NCI-H345 (cell line): ENCODE measurements at places on chromosomes 16 and 17.

GRCh38 chr16:4265676-4266075 lies 7.1 kb downstream of the TFAP4 start:
- no peak for DNase-seq

DNA sequence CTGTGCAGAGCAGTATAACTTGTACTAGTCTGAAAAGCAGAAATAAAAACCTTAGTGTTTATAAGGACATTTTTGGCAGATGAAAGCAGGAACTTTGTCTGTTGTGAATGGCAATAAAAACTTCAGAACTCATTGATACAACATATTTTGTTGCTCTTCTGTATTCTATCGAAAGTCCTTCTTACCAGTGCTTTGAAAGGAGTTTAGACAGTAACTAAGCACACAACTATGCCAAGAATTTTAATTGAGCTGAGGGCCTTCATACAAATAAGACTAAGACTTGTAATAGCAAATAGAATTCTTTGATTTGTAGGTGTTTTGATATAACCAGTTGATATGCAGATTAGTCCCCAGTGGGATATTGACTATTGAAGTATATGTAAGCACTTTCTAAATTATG lies 308.4 kb downstream of the ZFHX3 start:
- no peak for DNase-seq

- no peak for DNase-seq
Observed at GRCh38 chr16:58654560-58655214, 25.1 kb upstream of the CNOT1 start.

DNA sequence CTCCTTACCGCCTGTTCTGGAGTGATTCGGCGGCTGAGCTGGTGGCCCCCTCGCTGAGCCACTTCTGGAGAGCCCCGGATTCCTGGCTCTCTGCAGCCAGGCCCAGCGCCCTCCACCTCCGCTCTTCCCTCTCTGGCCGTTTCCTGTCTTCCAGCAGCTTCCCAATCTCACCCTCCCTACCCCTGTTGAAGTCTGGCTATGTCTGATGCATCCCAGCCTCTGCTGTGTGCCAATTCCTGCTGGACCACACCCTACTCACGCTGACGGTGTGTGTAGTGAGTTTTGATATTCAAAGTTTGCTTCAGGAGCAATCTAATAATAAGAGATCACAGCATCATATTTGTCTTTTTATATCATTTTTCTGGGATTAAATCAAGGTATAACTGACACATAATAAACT lies 9.4 kb downstream of the CD300LD start:
- DNase-seq, result no peak

DNA sequence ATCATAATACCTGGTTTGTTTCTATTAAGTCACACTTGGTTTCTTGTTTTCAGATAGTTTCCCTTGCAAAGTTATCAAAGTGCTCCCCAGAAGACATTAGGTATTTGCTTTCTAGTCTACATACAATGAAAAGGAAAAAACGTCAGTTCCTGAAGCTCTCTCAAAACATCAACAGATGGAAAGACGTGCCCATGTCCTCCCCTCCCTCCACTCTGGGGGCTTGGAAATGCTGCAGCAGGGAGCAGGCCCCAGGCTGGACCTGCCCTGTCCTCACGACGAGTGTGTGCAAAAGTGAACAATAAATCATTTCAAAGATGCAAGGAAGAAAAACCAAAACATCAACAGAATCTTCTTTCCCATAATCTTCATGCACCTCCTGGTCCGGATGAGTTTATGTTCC lies 118.5 kb downstream of the USP22 start:
- no peak for DNase-seq

GRCh38 chr16:55690841-55691240 lies 35.1 kb downstream of the SLC6A2 start:
- DNase-seq, result no peak

DNA sequence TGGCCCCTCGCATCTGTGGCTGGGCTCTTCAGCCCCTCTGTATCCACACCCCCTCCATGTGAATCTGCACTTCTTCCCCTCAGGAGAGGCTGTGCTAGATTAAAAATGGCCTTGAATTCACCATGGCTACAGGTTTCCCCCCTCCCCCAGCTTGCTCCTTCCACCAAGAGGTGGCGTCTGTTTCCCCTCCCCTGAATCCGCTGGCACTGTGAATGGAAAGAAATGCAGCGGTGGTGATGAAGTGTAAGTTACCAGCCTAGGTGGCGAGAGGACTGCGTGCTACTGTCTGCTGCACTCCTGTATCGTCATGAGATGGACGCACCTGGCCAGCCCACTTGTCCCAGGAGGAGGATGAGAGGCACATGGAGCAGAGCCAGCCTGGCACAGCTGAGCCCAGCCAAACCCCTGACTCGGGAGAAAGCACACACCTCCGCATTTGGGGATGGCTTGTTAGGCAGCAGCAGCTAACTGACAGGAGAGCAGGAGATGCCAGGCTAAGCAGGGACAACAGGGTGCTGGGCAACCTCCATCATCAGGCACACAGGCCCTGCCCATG lies 26.2 kb downstream of the TNFRSF13B start:
- peak; percentile 12 for DNase-seq

- DNase-seq, result no peak
Observed at GRCh38 chr16:86306011-86306644, 204.2 kb upstream of the FOXF1 start.

DNA sequence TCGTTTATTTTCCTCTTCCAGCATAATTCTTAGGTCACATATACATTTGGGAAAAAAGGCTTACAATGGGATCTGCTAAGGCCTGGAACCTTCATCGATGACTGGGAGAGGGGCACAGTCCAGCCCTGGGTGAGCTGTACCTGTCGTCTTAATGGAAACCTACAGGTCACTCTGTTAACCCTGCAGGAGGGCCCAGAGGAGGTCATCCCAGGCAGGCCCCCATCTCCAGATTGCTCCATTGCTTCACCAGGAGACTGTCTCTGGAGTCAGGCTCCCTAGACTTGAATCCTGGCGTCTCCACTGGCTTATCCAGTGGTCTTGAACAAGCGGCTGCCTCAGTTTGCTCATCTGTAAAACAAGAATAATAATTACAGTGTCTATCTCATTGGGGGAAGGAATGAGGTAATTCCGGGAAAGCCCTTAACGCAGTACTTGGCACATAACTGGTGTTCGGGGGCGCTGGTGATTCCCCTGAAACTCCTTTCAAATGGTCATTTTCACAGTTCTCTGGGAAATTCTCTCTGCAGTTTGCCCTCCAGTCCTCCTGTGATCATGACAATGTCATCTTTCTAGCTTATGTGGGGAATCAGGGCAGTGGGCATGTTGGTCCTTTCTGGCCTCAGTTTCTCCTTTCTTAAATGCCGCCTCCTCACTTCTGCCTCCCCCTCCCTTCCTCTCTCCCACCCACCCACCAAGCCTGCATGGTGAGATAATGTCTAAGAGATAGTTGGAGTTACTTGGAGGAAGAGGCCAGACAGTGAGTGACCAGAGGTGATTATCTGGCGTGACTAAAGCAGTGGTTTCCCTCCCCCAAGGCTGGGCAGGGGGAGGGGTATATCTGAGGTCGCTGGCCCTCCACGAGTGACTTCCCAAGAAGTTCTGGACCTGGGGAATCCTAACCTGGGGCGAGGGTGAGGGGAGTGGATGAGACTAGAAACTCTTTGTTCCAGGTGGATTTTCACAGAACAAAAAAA lies 31.3 kb upstream of the TAC4 start:
- no peak for DNase-seq

DNA sequence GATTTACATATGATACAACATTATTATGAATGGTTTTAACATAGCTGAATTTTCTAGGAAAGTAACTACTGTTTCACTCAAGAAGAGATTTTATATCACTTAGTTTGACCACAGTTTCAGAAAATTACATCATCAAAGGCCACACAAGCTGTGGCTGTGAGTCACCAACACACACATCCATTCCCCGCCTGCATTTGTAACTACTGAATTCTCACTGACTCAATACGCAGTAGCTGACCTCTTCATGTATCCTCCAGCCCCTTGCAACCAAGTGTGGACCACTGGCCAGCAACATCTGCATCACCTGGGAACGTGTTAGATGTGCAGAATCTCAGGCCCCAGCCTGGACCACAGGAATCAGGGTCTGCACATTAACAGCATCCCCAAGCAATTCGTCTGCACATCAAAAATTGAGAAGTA lies 197.6 kb downstream of the XYLT1 start:
- no peak for DNase-seq

GRCh38 chr16:31874366-31875111 lies 932 bp downstream of the ZNF267 start:
- DNase-seq, result peak; percentile 8

- DNase-seq, result no peak
Observed at GRCh38 chr16:31025339-31025738, 8.0 kb upstream of the STX4 start.

GRCh38 chr16:48444574-48444973 lies 59.4 kb upstream of the SIAH1 start:
- DNase-seq, result no peak

- no peak for DNase-seq
Observed at GRCh38 chr17:7774055-7774521, 56.5 kb downstream of the DNAH2 start.

- no peak for DNase-seq
Observed at GRCh38 chr17:29848737-29849136, 81.3 kb downstream of the SSH2 start.

- no peak for DNase-seq
Observed at GRCh38 chr16:64969221-64969620, 152.6 kb downstream of the CDH11 start.

DNA sequence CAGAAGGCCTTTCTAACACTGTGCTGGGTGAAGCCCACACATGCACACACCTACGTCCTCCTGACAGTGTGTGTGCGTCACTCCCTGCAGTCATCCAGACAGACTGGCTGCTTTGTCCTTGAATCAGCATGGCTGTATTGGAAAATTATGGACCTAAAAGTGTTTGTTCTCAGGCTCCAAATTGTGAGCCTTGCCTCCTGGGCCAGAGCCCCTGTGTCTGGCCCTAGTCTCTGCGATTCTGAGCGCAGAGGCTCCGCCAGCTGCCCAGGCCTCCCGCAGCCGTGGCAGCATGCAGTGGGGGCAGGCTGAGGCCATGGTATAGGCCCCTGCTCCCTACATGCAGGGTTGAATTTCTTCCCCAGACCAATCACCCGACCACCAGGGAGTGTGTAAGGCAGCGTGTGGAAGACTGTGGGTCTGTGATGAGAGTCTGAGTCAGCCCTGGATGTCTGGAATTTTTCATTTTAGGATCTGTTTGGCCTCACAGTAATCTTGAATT lies 166.9 kb downstream of the LGALS9B start:
- DNase-seq, result no peak

GRCh38 chr16:88448461-88449266 lies 4.4 kb upstream of the ZFPM1 start:
- no peak for DNase-seq

- DNase-seq, result peak; percentile 68
Observed at GRCh38 chr17:3964203-3965117, at the start of gene ATP2A3. ATP2A3 (minus strand) TSS chr17:3964437; CDS start chr17:3964291, 146 bp downstream.

DNA sequence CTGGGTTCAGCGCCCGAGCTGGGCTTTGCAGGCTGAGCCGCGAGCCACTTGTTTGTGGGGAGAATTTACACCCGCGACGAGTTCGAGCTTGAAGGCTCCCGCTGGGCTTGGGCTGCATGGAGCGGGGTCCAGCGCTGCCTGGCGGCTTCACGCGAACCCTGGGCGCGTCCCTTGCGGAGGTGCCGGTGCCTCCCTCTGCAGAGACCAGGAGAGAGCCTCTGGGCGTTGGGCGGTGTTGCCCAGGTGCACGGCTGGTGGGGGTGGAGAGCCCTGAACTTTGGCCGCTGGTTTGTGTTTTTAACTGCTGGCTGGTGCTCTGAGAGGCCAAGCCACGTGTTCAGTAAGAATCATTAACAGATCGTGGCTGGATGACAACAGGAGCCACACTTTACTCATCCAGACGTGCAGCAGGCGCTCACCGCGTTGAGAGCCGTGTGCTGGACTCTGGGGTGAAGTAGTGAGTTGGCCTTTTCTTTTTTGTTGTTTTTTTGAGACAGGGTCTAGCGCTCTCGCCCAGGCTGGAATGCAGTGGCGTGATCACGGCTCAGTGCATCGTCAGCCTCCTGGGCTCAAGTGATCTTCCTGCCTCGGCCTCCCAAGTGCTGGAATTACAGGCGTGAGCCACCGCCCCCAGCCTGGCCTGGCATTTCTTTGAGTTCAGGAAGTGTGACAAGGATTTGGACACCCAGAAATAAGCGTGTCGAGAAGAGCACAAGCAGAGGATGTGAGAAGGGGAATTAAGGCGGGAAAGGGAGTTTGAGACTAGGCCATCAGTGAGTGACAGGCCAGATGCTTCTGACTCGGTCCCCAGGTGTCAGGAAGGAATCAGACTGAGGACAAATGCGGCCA lies 827 bp downstream of the CDK10 start:
- peak; percentile 57 for DNase-seq

- peak; percentile 40 for DNase-seq
Observed at GRCh38 chr17:10327640-10328039, 45.2 kb downstream of the MYH13 start.

- no peak for DNase-seq
Observed at GRCh38 chr17:82922646-82923045, 82.8 kb upstream of the ZNF750 start.

GRCh38 chr17:14298221-14298946 lies 2.5 kb upstream of the HS3ST3B1 start:
- no peak for DNase-seq

GRCh38 chr17:45090711-45091110 lies 29.6 kb downstream of the NMT1 start:
- no peak for DNase-seq

DNA sequence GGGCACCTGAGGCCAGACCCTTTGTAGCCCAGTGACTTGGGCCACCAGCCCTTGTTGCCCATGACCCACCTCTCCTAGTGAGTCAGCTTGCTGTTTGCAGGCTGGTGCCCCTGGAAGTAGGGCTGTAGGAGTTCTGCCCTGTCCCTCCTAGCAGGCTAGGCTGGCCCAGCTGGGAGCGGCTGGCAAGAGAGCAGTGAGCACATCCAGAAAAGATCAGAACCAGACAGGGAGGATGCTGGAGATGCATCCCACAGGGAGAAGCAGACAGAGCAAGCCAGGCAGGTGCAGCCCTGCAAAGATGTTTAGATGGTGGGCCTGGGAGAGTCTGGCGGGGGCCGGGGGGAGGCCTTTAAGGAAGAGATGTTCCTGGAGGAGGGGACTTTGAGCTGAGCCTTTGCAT lies 2.4 kb downstream of the SLC5A10 start:
- no peak for DNase-seq

GRCh38 chr17:76421044-76421407 lies 31.9 kb downstream of the UBE2O start:
- no peak for DNase-seq

- DNase-seq, result no peak
Observed at GRCh38 chr17:37148156-37148555, 199.4 kb downstream of the AATF start.

- DNase-seq, result no peak
Observed at GRCh38 chr17:43970366-43970765, 16.6 kb upstream of the PYY start.

- DNase-seq, result no peak
Observed at GRCh38 chr16:67504031-67505021, 21.0 kb upstream of the AGRP start.

- DNase-seq, result no peak
Observed at GRCh38 chr16:57000271-57001025, 11.1 kb downstream of the NLRC5 start.

- no peak for DNase-seq
Observed at GRCh38 chr17:27991462-27991993, 50.9 kb upstream of the NLK start.

GRCh38 chr17:1231456-1231855 lies 38.8 kb upstream of the BHLHA9 start:
- no peak for DNase-seq

GRCh38 chr16:27455700-27456099 lies 53.7 kb downstream of the IL21R start:
- DNase-seq, result no peak
